ENCODE measurements at places on chromosomes 1 and 21.

GRCh38 chr21:15276243-15276642 is 211.4 kb upstream of the NRIP1 start:
- DNase-seq: no peak

- DNase-seq: no peak
These were observed 16.5 kb upstream of the PIGV start for GRCh38 chr1:26771285-26771642.

DNA sequence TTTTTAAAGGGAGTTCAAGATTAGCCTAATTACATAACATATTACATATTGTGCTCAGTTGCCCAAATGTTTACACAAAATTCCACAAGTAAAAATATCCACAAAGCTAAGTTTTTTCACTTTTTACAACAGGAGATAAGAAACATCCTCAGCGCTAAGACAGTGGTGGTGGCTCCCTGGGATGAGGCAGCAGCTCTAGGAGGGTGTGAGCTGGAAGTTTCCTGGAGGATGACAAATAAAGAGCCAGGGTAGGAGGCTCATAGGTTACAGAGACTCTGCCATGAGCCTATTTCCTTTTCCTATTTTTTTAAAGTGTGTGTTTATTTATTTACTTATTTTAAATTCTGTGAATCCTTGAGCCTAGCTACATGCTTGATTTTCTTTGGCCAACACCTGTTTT is 91.7 kb downstream of the COL24A1 start:
- no peak for DNase-seq

GRCh38 chr1:15008783-15009729 is 144.5 kb upstream of the TMEM51 start:
- DNase-seq: no peak

GRCh38 chr21:17658931-17659330 is 46.2 kb upstream of the BTG3 start:
- no peak for DNase-seq

GRCh38 chr21:46114963-46115362 is 17.1 kb downstream of the COL6A2 start:
- no peak for DNase-seq

DNA sequence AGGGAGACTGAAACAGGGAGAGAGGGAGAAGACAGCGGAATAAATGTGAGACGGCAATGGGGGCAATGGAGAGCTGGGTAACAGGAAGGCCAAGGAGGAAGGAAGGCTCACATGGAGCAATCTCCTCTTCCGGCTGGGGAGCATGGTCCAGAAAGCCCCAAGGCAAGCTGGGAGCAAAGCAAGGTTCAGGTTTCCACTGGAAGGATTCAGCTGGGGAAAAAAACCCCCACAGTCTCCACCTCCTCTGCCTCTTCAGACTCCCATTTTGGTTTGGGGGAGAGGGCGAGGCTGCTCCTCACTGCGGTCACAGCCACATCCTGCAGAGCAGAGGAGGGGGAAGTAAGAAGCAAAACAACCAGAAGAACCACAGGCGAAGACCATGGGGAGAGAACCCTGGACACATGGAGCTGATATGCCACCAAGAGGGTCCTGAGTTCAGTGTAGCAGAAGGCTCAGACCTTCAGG is 650 bp downstream of the TNFAIP8L2 start:
- DNase-seq: no peak

DNA sequence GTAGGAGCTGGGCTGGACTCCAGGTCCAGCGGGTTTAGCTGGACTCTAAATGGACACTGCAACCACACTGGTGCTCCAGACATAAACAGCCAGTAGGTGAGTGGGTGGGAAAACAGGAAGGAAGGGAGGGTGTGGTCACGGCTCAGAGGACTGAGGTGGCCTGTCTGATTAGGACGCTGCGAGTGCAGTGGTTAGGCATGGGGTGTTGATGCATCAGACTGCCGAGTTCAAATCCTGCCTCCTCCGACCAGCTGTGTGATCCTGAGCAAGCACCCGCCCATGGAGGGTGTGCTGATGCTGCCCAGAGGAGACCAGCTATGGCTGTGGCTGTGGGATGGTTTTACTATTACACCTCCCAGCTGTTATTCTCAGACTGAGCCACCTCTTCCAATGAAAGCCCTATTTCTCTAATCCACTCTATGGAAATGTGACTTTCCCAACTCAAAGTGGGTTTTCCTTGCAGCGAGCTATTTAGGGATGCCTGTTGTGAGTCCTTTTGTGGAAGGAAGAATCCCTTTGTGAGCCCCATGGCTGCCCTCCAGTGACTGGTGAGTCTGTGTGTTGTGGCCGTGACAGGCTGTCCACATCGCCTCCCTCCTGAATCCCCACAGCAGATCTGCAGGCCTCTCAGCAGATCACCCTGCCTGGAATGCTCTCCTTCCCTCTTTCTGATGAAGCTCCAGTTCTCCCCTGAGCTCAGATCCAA is 56.6 kb upstream of the EDN2 start:
- no peak for DNase-seq

DNA sequence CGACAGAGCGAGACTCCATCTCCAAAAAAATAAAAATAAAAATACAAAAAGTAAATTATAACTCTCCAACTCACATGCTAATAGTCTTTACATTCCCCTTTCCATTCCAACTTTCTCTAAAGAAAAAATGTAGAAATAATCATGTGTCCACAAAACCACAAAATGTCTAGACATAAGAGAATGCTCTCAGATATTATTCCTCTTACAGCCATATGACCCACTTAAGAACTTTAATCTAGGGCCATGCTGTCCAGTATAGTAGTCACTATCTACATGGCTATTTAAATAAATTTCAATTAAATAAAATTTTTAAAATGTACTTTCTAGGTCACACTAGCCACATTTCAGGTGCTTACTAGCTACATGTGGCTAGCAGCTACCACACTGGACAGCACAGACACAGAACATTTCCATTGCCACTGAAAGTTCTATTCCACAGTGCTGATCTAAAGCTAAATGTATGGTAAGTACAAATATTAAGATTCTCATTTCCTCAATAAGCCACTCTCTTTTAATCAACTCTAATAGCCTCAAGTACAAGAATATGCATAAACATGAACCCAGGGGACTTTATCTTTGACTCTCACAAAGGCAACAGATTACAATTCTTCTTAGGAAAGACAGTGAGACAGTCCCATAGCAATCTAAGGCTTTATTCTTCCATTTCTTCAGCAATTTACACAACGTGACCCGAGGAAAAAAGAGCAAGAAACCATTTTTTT is 138.6 kb downstream of the RERE start:
- DNase-seq: peak; percentile 51

DNA sequence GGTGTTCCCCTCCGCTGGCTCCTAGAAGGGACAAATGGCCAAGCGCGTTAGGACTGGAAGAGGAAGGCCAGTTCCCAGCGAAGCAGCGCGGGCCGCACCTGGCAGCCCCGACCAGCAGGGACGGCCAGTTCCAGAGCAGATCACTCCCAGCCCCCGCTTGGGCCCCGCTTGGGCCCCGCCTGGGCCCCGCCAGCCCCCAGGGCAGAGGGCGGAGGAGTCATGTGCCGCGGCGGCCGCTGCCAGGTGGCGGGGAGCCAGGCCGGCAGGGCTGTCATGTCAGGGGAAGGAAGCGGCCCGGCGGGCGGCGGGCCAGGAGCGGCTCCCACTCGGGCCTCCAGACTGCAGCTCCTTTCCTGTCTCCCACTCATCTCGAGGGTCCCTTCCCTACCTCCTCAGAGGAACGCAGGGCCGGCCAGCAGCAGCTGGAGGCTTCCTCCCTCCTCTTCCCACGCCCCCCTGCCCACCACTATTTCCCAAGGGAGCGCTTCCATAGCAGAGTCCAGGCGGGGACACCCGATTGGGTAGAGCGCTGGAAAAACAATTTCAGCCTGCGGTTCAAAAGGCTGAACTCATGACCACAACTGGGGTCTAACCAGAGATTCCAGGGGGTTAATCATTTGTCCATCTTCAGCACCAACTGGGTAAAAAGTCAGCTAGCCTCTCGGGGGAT is 16.5 kb downstream of the ZNF697 start:
- peak; percentile 80 for DNase-seq

GRCh38 chr1:87956750-87957149 is 628.1 kb downstream of the LMO4 start:
- peak; percentile 79 for DNase-seq

DNA sequence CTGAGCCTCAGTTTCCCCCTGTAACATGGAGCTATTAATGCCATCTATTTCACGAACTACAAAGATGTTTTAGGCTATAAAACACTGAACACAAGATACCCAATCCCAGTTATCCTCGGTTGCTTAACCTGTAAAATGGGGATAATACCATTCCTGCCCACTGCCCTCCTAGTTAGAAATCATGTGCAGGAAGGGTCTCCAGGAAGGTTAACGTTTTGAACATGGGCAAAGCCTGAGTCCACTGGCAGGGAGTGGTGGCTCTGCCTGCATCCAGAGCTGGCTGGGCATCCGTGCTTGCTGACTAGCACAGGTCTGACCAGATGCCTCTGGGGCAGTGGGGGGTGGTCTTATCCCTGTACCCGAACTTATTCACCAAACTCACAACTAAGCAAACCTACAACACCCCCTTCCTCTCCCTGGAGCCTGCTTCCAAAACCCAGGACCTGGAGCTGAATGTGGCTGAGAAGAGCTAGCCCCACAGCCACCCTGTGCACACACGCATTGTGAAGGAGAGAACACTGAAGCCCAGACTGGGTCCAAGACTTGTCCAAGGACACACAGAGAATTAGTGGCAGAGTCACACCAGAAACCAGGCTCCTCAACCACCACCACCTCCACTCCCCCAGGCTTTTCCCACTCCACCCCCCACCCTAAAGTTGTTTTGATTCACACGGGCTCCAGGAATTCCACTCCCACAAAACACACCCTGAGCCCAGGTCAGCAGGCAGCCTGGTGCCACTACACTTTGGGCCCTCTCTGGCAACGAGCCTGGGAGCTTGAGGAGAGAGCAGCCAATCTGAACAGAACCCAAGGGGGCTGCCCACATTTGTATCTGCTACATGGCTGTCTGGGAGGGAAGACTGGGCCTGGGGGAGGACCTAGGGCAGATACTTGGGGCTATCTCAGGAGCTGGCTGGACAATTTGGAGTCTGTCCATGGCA is 1.6 kb downstream of the E2F2 start:
- no peak for DNase-seq

DNA sequence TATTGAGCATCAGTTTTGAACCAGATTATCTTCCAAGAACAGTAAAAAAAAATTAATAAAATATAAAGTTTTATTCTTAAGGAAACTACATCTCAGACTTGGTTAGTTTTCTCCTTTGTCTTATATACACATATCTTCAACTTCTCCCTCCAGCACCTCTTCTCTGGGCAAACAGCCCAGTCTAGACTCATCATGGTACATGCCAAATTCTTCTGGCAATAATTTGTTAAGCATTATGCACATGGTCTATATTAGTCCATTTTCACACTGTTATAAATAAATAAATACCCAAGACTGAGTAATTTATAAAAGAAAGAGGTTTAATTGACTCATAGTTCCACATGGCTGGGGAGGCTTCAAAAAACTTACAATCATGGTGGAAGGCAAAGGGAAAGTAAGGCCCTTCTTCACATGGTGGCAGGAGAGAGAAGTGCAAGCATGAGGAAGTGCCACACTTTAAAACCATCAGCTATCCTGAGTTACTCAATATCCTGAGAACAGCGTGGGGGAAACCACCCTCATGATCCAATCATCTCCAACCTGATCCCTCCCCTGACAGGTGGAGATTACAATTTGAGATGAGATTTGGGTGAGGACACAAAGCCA is 108.7 kb upstream of the RNPC3 start:
- peak; percentile 20 for DNase-seq

GRCh38 chr21:32468681-32469111 is 56.2 kb downstream of the EVA1C start:
- DNase-seq: no peak

GRCh38 chr1:225981714-225982113 is 17.4 kb downstream of the SDE2 start:
- DNase-seq: no peak

- DNase-seq: no peak
These were observed 35.7 kb upstream of the SLC30A1 start for GRCh38 chr1:211614615-211615014.

GRCh38 chr1:8378178-8378577 is 60.3 kb downstream of the SLC45A1 start:
- DNase-seq: no peak

- no peak for DNase-seq
These were observed 5.4 kb downstream of the CELF3 start for GRCh38 chr1:151711044-151711800.

DNA sequence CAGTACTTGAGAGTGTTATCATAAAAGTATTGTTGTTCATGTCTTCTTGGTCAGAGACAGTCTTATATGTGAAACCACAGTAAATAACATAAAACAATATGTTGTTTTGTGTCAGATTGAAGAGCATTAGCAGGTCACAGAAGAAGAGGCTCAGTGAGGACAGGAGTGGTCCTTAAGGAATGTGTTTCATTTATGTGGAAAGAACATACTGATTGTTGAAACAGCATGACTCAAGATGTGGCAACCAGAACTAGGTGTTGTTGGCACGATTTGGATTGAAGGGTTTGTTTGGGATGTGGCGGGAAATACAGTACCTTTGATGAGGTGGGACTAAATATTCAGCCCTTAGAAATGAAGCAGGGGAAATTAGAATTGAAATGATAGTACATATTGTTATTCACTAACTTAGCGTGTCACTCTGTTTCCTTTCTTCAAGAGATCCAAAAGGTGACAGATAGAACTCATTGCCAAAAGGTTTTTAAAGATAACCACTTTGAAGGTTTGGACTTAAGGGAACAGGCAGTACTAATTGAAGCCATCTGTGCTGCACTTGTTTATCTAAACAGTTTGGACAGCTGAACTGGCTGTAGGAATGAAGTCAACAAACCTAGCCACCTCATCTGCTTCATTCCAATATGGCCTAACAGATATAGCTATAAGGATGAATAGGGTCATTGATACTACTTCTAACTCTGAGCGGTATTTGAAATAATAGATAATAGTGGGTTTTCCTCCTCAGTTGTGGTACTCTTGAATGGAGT is 14.4 kb downstream of the RALGPS2 start:
- no peak for DNase-seq

DNA sequence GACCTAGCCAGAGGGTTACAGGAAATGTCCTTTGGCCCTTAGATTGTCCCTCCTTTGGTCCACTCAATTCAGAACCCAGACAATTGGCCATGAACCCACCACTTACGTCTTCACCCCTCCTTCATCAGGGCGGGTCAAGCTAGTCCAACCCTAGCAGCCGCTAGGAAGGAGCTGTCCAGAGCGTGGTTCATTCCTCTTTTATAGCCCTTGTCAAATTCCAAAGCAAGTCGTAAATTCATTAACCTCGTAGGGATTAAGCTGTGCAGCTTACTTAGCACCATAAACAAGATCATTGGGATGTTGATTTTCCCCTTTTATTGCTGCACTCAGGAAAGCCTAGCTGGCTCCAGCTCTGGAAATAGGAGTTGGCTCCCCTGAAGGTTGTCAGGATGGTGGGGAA is 90.1 kb downstream of the TMEM53 start:
- no peak for DNase-seq

GRCh38 chr21:45670731-45671130 is 27.2 kb downstream of the PCBP3 start:
- DNase-seq: no peak

- DNase-seq: no peak
These were observed 22.4 kb upstream of the ABCD3 start for GRCh38 chr1:94395748-94396309.

- no peak for DNase-seq
These were observed 48.9 kb upstream of the MROH9 start for GRCh38 chr1:170886460-170886859.

GRCh38 chr1:59750328-59751003 is 64.3 kb upstream of the HOOK1 start:
- peak; percentile 88 for DNase-seq
